ENCODE measurements at places on chromosomes 3 and 15. TPM values are rescaled to one million over a fixed set of nuclear protein-coding genes. Genes with fewer than 3 reads are reported as not detected.
A peak's percentile ranks its signal among the peaks of the same experiment; 100 is the strongest.

The RASGRF1 gene
- polyA plus RNA-seq = 9.4 TPM

The TRH gene
- 13.8 TPM for polyA plus RNA-seq

The SCAANT1 gene
- not detected for polyA plus RNA-seq

GRCh38 chr3:81869382-81869781 lies 107.9 kb upstream of the GBE1 start:
- no peak for DNase-seq

DNA sequence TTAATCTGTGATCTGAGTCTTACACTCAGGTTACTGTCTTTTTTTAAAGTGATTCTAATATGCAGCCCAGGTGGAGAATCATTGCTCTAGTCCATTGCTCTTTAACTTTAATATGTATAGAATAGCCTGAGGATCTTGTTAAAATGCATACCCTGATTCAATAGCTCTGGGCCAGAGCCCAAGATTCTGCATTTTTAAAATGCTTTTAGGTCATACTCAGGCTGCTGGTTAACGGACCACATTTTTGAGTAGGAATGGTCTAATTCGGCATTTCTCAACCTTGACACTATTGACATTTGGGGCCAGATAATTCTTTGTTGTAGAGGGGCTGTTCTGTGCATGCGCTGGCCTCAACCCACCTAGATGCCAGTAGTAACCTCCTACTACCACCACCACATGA lies 20.9 kb upstream of the FSTL1 start:
- DNase-seq = no peak

DNA sequence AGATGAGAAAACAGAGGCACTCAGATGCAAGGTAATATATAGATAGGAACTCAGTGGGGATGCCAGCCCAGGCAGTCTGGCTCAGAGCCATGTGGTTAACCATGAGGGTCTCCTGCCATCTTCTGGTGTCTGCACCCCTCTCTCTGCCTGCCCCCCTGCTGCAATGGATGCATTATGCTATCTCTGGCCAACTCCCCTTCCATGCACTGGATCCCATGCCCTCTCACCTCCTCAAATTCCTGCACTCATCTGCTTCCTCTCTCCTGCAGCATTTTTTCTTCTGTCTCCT lies 163.2 kb downstream of the STT3B start:
- no peak for DNase-seq

- DNase-seq = no peak
Observed at GRCh38 chr3:177680472-177680821, 483.2 kb upstream of the TBL1XR1 start.

DNA sequence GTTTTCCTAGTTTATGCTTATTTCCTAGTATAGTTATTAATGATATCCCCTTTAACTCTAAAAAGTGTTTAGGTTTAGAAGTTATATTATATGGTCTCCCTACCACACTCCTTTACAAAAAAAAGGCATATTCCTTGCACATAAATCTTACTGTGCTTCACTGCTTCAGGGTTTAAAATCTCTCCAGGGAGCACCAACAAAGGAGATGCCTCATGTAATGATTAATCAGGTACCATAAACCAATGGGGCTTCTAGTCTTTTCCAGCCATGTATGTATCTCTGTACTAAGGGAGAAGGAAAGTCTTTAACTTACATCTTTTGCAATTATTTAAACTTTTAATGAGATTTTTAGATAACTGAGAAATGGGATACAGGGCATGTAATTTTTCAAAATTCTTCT lies 91.5 kb upstream of the RBMS3 start:
- no peak for DNase-seq

GRCh38 chr3:190528706-190529105 lies 14.8 kb downstream of the IL1RAP start:
- no peak for DNase-seq

- DNase-seq = no peak
Observed at GRCh38 chr15:84023636-84024035, 211.9 kb upstream of the GOLGA6L4 start.

DNA sequence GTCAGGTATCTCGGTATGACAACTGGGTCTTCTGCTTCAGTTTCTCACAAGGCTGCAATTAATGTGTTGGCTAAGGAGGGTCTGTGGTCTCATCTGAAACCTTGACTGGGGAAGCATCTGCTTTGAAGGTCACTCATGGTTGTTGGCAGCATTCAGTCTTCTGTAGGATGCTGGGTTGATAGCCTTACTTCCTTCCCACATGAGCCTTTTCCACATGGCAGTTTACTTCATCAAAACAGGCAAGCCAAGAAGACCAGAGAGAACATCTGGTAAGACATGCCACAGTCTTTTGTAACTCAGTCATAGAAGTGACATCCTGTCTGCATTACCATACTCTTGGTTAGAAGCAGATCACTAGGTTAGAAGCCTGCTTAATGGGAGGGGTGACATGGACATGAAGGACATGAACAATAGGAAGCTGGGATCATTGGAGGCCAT lies 49.5 kb downstream of the CMC1 start:
- no peak for DNase-seq

DNA sequence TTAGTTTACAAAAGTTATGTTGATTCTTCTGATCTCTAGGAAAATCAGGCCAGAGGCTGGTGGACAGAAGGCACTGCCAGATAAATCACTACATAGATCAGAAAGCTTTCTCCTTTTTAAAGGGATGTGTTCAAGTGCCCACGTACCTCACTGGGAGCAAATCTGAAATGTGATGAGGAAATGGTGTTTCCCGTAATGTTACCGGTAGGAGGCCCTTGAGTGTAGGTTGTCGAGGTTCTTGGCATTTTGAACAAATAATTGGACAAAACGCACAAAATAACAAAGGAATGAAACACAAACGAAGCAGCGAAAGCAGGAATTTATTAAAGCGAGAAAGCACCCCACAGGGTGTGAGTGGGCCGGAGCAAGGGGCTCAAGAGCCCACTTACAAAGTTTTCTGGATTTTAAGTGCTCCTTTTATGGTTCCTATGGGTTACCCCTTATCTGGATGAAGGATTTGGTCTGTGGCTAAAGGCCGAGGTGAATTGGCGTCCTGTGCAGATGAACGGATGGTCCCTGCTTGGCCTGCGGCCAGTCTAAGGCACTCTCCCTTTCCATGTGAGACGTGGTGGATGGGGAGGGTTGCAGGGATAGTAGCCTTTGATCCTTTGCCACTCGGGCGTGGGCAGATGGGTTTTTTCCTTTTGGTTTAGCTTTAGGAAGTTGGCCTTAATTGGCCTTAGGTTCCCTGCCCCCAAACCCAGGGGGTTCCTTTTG lies 1.0 kb downstream of the SNX1 start:
- peak; percentile 46 for DNase-seq

DNA sequence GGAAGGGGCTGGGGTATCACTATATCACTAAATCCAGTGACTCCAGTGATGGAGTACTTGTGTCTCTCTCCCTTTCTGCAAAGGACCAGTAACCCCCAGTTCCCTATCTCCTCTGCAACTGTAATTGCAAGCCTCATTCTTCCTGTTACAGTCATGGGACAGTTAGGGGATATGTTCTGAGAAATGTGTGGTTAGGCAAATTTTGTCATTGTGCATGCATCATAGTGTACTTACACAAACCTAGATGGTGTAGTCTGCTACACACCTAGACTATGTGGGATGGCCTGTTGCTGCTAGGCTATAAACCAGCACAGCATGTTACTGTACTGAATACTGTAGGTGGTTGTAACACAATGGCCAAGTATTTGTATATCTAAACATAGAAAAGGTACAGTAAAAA lies 2.2 kb downstream of the VPS8 start:
- no peak for DNase-seq

GRCh38 chr3:7695049-7695448 lies 806.6 kb upstream of the LMCD1 start:
- DNase-seq = peak; percentile 34

GRCh38 chr15:61681038-61681418 lies 379.2 kb downstream of the VPS13C start:
- no peak for DNase-seq

GRCh38 chr15:26929588-26929987 lies 41.4 kb upstream of the GABRG3 start:
- DNase-seq = no peak

GRCh38 chr3:120418866-120419490 lies 31.8 kb downstream of the FSTL1 start:
- DNase-seq = peak; percentile 90

DNA sequence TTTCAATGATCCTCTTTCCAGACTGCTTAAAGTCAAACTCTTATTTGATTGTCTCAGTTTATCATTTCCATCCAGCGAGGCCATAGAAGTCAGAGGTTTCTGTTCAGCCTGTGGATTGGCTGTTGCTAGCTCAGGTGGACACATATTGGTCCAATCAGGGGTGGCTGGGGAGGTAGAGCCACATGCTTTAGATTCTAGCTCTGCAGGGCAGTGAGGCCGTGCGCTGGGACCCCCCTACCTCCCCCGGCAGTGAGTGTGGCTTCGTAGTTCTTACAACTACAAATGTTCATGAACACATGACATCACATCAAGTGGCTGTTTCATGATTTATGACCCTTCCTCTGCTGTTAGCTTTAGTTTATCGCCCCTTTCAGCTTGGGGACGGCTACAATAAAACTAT lies 18.0 kb downstream of the APOD start:
- DNase-seq = no peak

DNA sequence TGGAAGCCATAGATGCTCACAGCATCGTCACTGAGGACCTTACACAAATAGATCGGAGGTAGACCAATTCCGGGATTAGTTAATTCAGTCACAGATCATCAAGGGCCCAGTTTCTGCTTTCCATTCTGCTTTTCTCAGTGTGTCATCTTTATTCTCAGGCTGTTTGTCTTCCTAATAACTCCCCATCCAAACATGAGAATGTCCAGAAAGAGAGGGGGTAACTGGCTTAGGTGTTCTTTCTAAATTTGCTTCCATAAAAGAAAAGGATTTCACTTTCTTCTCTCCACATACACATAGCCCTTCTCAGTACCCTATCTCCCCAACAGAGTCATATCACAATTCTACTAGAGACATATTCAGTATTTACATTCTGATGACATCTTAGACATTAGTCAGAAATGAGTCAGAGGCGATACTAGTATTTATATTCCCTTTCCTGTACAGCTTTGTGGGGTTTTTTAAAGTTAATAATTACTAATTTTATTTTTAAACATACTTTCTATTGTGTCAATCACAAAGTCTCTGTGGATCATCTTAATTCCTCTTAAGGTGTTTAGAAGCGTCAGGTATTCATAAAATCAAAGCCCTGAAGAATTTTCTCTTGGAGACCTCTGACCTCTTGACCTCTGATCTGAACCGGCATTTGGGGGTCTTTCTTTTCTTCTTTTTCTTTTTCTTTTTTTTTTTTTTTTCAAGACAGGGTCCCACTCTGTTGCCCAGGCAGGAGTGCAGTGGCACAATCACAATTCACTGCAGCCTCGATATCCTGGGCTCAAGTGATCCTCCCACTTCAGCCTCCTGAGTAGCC lies 24.3 kb upstream of the IL12A start:
- no peak for DNase-seq

GRCh38 chr15:31148297-31149087 lies 47.0 kb upstream of the TRPM1 start:
- DNase-seq = peak; percentile 85
